ENCODE measurements at places on chromosomes 2 and 18.
A peak's percentile ranks its signal among the peaks of the same experiment; 100 is the strongest.

GRCh38 chr2:208129744-208130711, at the start of gene CRYGC:
TSS of gene CRYGC (minus strand) at chr2:208129828. CDS start at chr2:208129792, 36 bp downstream.
- no peak for DNase-seq

- DNase-seq, result no peak
Observed at GRCh38 chr2:151478011-151478410, 68.3 kb downstream of the RIF1 start.

DNA sequence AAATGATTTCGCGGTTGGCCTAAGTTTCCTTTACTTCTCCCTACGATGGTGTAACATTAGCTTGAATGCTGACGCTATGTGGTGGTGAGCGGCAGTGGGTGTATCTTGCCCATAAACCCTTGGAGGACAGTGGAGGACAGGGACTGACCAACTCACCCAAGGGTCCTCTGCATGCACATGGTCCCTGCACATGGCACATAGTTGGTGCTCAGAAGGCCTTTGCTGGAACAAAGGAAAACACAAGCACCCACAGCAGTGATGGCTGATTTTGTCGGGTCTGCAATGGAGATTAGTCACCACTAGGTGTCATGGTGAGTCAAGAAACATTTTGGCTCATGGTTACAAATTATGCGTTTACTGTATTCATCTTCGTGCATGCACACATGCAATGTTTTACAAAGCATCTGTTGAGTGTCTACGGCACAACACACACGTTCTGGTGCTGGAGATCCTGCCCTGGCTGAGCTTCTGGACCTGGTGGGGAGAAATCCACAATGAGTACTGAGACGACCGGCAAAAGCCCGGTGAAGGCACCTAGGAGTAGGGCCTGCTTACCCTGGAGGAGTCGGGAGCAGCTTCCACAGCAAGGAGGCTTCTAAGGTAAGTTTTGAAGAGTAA, 44.0 kb downstream of the PDCL3 start:
- peak; percentile 15 for DNase-seq

DNA sequence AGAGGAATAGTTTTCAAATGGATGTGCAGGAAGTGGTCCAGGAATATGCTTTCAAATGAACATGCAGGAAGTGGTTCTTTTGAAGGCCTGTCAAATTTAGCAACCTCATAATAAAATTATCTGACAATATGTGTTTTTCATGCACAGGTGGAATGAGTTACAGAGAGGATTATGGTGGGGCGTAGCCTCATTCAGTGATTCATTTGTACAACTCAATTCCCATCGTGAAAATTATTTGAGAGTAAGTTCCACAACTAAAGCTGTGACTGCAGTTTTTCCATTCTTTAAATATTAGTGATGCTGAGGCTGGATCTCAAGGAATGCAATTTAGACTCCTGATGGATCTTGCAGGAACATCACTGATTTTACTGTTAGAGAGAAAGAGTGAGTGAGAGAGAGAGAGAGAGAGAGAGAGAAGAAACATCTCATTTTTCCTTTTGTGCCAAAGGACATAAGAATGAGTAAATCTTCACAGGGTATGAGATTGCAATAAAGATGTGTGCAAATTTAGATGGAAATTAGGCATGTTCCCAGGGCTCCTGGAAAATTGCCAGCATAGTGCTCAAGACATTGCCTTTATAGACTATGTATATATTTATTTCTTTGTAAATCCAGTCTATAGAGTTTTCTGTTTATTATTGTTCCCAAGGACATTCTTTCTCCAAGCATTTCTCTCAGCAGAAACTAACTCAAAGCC, 394.9 kb upstream of the ZEB2 start:
- no peak for DNase-seq

DNA sequence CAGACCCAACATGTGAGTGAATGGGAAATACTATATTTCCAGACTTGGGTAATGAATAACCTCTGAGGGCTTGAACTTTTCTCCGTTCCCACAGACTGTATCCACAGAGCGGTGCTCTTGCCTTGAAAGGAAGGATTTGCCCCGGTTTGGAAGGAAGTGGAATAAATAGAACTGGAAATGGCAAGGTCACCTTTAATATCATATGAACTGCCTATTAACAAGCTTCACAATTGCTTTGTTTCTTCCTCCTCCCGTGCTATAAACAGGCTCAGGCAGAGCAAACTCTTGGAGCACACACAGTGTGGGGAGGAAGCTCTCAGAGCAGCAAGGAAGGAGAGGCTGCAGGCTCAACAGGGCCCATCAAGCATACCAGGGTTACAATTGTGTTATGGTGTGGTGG, 28.5 kb upstream of the DARS1 start:
- DNase-seq, result no peak

DNA sequence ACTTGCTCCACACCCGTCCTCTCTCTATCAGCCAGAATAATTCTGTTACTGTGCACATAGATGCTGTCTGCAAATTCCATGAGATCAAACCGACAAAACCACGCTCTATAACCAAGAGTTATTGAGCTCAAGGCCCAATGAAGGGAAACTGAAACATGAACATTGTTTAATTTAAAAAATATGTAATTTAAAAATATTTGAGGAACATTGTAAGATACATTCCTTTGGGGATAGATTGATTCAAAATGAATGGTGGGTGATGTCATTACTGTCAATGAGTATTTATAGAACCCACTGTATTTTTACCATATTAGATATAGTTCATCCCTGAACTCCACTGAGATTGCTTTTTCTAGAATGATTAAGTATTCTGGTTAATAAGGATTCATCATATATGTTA, 50.4 kb downstream of the NCKAP5 start:
- no peak for DNase-seq

DNA sequence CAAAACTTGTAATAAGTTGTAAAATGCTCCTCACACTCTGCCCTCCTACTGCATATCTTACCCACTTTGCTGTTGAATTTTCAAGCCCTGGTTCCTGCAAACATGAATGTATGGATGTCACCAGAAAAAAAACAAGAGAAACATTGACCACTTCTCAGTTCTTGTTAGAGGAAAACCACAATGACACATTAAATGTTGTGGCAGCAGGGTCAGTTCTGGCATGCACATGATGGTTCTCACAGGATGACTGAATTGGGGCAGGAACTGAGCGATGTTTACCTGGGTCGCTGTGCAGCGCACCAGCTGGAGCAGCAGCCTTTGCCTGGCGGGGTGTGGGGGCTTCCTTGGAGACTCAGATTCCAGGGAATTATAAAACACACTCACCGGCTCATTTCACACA, 14.0 kb upstream of the PRKCE start:
- DNase-seq, result peak; percentile 73

DNA sequence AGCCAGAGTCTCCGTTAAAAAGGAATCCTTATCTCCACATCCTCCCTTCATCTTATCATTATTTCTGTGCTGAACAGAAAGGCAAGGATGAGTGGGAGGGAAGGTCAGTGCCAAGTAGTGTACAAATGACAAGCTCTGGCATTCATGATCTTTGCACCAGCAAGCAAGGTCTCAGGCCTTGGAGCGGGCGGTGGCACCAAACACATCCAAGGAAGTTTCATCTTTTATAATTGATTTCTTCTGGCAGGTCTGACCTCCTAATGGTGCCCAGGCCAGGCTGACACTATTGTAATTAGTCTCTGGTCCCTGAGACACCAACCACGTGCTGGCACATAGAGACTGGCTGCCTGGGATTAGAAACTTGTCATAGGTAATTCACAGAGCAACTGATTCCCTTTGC, 336.6 kb downstream of the EN1 start:
- peak; percentile 31 for DNase-seq

DNA sequence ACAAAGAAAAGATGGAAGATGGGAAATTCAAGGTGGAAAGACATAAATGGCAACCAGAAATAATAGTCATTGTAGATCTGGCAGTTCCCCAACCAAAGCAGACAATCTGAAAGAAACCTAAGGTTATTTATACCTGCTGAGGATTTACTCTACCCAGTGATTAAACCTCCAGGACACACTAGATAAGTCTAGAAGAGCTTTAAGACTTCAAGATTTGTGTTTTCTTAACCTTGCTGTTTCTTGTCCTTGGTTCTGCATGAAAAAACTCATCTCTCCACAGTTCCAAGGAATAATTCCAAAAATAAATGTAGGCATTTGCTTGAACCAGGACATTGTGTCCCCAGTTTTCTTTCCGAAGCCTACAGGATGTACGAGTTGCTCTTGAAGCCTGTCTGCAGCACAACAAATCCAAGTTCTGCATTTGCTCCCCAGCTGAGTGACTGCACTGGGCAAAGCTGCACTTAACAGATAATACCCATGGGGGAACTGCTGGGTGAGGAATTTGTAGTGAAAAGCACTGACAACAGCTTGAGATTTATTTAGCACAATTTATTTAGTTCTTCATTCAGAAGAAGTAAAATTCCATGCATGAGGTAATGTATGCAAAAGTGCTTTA, 19.8 kb downstream of the DTNA start:
- DNase-seq, result peak; percentile 74

DNA sequence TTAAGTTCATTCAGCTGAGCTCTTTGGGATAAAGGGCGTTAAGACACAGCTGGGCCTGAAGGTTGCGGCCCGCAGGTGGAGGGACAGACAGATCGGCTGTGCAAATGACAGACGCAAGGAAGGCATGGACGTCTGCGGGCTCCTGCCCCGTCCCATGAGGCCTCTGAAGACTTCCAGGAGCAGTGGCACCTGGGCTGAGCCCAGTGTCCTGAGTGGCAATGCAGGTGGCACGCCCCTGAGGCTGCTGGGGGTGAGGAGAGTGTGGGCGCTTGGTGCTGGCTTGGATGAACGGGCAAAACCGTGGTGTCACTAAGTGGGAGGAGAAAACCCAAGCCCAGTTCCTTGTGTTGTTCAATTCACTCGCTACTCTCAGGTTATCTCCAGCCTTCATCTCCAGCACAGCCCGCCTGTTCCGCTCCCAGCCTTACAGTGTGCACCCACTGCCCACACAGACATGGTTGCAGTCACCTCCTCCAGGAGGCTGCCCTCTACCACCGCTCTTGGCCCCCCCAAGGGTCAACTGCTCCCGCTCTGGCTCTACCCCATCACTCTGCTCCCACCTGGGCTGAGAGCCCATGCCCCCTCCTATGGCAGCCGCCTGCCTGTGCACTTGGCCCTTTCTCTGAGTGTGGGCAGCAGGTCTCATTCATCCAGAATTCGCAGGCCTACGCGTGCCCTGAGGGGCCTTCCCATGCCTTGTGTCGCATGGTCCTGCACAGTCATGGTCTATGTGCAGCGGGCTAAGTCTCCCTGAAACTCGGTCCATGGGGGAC, 50.3 kb downstream of the PTGR3 start:
- DNase-seq, result no peak

- no peak for DNase-seq
Observed at GRCh38 chr2:112597537-112598322, 13.3 kb downstream of the CHCHD5 start.

GRCh38 chr18:63098018-63098981, 221.3 kb downstream of the BCL2 start:
- peak; percentile 46 for DNase-seq

DNA sequence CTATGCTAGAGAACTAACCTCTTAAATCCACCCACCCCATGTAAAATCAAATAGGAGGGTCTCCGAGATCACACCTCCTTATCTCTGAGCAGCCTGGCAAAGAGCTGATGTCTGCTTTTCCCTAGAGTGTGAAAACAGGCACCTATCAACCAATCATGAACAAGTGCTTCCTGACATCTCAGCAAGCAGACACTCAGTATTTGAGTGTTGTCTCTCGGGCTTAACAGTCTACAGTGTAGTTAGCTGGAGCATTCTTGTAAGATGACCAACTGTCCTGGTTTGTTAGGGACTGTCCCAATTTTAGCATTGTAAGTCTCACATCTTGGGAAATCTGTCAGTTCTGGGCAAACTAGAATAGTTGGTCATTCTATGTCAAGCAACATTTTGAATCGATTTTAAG, 26.4 kb downstream of the MARCHF4 start:
- DNase-seq, result no peak

DNA sequence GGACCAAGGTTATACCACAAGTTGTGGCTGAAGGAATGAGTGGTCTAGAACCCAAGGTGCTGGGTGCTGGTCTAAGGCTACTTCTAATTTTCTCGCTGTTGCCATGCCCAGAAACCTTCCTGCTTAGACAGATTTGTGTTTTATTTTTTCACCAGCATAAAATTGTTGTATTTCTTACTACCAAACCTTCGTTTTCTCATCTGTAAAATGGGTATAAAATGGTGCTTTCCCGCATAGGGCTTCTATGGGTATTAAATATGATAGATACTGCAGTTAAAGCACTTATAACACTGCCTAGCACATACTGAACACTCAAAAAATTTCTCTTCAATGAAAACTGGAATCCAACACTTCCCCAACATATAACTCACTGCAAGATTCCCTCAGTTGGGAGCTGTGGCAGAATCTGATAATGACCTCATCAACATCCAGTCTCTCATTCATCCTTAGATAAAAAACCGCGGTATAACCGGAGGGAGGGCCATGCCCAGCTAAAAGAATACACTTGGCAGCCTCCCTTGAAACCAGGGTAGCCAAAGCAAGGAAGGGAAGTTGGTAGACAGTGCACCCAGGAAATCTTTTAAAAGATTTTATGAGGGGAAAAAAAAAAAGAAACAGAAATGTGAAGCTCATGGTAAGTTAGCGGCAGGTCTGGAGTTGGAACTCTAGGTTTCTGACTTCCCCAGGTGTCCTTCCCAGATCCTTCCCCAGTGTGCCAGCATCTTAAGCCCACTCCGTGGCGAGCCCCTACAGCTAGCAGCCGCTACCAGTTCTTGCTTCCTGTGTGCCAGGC, 1.2 kb downstream of the NEMP2 start:
- peak; percentile 50 for DNase-seq

GRCh38 chr2:20935168-20935775, 108.6 kb downstream of the APOB start:
- DNase-seq, result no peak

DNA sequence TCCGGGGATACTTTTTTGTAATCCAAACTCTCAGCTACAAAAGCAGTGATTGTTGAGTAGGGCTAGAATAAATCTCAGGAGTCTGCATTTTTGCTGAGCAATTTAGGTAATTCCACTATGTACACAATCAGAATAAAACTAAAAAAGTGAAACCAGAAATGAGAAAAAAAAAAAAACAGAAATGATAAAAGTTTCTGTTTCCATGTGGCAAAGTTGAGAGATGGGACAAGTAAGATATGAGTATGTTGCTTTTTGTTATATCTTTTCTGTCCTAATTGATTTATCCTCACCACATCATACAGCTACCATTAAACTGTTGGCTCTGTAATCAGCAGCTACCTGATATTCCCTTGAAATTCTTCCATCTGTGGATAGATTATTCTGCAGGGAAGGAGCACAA, 92.7 kb downstream of the VWC2L start:
- DNase-seq, result no peak
